Activated T-helper 1 cell treated with anti-CD3 and anti-CD28 coated beads, Interleukin-12 subunit alpha, Interleukin-12 subunit beta, Interleukin-2, Interleukin-4 antibody, amounts not matched to agents 30 ng/mL and 10 ng/mL and 1 ng/mL, durations not matched to agents 14 hours and 24 hours and 36 hours (primary cell): ENCODE measurements at places on chromosomes 1 and 21.

DNA sequence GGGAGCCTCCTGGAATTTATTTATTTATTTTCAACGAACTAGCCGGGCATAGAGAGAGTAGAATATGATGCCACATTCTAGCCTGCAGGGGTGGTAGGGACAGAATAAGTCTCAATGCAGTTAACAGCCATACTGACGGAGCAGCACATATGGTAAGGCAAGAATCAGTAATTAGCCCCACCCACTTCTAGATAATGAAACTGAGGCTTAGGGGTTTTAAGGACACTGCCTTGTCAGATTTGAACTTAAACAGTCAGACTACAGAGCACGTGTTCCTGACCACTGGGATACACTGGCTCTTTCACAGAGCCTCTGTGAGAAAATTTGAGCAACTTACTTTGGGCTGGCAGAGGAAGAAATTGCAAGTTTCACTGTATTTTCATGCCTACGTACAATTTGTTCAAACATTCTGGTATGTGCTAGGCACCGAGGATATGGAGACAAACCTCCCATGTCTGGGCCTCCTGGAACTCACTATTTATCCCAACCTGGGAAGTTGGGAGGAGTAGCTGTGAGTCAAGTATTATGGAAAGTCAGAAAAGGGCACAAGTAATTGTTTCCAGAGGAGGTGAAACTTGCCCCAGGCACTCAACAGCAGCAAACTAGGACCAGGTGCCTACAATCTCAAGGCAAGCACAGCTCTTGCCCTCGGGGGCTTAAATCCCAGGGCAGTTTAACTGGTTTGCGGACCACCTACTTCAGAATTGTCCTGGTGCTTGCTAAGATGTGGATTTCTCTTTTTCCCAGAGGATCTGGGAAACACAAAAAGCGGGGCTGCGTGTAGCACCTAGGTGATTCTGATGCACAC is 1.6 kb upstream of the CLIC4 start:
- H3K4me3 ChIP-seq, result peak overlapping the region; percentile 62
- peaks cover 5% of the 10 kb centered on the region for H3K36me3 ChIP-seq
- no peak for DNase-seq

- no peak overlapping the region for H3K4me3 ChIP-seq
- no peaks in the 10 kb centered on the region for H3K27me3 ChIP-seq
- peaks cover 11% of the 10 kb centered on the region for H3K4me1 ChIP-seq
- DNase-seq, result no peak
- peak overlapping the region; percentile 13 for H3K27ac ChIP-seq
Measured at GRCh38 chr1:156540955-156541354, 31.4 kb downstream of the IQGAP3 start.

- H3K36me3 ChIP-seq, result peaks cover 26% of the 10 kb centered on the region
- peaks cover 69% of the 10 kb centered on the region for H3K4me1 ChIP-seq
- H3K4me3 ChIP-seq, result no peak overlapping the region
Measured at GRCh38 chr1:233277637-233278606, 17.6 kb downstream of the PCNX2 start.

DNA sequence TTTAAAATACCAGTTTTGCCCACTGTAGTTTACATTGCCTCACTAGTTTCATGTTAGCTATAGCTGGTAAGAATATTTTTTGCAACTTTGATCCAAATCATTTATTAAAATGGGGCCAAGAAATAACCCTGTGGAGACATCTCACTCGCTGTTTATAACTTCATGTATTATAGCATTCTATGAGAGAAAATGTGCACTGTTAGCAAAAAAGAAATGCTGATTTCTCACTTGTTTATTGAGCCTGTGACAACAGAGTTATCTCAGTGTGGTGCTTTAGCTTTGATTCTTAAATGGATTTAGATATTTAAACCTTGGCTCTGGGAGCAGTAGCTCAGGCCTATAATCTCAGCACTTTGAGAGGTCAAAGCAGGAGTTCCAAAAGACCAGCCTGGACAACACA is 127.9 kb downstream of the PIK3R3 start:
- no peak overlapping the region for H3K4me3 ChIP-seq
- H3K36me3 ChIP-seq, result peaks cover 13% of the 10 kb centered on the region
- no peak for DNase-seq
- no peaks in the 10 kb centered on the region for H3K4me1 ChIP-seq

- H3K27ac ChIP-seq, result no peak overlapping the region
- no peaks in the 10 kb centered on the region for H3K27me3 ChIP-seq
- DNase-seq, result no peak
- no peaks in the 10 kb centered on the region for H3K4me1 ChIP-seq
- no peaks in the 10 kb centered on the region for H3K36me3 ChIP-seq
- no peak overlapping the region for H3K4me3 ChIP-seq
Measured at GRCh38 chr1:78570539-78570938, 49.7 kb upstream of the IFI44L start.

DNA sequence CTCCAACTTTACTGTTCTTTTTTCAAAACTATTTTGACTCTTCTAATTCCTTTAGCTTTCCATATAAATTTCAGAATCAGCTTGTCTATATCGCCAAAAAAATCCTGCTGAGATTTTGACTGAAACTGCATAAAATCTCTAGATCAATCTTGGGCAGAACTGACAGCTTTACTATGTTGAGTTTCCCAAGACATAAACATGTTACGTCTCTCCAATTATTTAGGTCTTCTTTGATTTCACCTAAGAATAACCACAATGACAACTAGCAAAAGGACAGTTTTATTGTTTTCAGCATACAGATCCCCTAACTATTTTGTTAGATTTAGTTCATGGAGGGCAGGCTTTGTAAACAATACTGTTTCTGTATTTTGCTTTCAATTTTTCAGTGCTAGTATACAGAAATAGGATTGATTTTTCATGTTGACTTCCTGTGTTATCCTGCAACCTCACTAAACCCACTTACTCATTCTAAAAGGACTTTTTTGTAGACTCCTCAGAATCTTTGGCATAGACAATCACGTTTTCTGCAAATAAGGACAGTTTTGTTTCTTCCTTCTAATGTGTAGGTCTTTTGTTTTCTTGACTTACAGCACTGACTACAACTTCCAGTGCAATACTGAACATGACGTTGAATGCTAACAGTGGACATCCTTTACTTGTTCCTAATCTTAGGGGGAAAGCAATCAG is 63.4 kb downstream of the NPHP4 start:
- no peak overlapping the region for H3K4me3 ChIP-seq
- peaks cover 9% of the 10 kb centered on the region for H3K4me1 ChIP-seq
- peaks cover 4% of the 10 kb centered on the region for H3K36me3 ChIP-seq
- no peak overlapping the region for H3K27ac ChIP-seq

DNA sequence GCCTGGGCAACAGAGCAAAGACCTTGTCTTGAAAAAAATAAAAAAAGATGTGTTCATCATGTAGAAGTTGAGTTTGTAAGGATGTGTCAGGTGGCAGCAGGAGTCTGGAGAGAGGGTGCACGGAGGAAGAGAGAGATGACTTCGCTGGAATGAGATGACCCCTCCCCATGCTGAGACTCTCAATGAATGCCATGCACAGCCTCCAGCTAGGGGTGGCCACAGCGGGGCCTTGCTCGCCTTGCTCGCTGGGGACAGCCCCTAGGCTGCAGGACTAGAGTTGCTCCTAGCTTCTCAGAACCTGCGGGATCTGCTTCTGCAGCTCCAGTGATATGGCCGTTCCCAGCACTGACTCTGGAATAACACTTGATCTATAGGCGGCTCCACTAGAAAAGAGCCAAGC is 6.6 kb upstream of the C2CD2 start:
- H3K4me3 ChIP-seq, result no peak overlapping the region
- H3K4me1 ChIP-seq, result no peaks in the 10 kb centered on the region
- no peaks in the 10 kb centered on the region for H3K36me3 ChIP-seq
- DNase-seq, result no peak
- H3K27me3 ChIP-seq, result peaks cover 17% of the 10 kb centered on the region

GRCh38 chr1:12346483-12347151 is 116.8 kb downstream of the VPS13D start:
- no peaks in the 10 kb centered on the region for H3K27me3 ChIP-seq
- no peak for DNase-seq

- peaks cover 57% of the 10 kb centered on the region for H3K36me3 ChIP-seq
- no peak for DNase-seq
- H3K27me3 ChIP-seq, result no peaks in the 10 kb centered on the region
- H3K27ac ChIP-seq, result peak overlapping the region; percentile 20
- H3K4me1 ChIP-seq, result peaks cover 81% of the 10 kb centered on the region
Measured at GRCh38 chr1:223721658-223722607, 9.6 kb downstream of the CAPN2 start.

DNA sequence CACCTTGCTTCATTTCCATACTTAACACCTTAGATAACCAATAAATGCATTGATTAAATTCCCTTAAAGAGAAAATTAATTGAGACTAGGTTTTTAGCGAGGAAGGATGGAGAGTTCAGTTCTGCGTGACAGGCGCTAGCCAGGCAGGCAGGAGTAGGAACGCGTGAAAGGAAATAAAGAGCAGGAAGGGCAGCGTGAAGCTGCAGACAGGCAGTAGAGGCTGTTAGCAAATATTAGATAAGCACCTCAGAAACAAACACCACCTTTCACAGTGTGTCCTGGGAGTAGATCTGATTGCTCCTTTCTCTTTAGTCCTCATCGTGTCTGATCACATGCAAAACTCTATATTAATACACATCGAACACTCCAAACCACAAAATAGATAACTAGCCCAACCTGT is 282.7 kb upstream of the ADGRL2 start:
- no peaks in the 10 kb centered on the region for H3K36me3 ChIP-seq
- no peak for DNase-seq
- no peak overlapping the region for H3K4me3 ChIP-seq

DNA sequence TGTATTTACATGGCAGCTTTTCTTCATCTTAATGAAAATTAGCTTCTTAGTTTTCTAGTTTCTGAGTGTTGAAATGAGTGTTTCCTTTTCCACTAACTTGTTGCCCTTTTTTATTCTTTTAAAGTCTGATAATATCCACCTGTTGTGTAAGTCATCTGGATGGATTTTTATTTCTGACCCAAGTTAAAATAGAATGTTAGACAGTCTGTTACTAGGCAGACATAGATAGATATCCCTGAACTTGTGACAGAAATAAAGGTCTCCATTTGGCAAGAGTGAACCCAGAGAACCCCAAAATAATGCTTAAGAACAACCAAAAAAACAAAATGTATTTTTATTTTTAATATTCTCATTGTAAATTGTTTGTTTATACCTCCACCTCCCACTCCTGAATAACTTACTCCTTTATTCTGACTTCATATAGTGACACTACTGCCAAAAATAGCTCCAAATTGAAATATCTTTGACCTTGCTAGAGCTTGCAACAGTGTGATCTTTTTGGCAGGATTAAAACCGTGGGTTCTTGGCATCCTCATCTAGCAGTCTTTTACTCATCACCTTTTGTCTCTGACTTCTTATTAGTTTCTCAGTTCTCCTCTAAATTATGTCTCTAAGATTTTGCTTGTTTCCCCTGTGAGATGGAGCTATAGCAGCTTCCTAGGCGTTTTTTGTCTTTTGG is 26.9 kb upstream of the SH3D21 start:
- peaks cover 15% of the 10 kb centered on the region for H3K36me3 ChIP-seq
- peaks cover 42% of the 10 kb centered on the region for H3K4me1 ChIP-seq
- DNase-seq, result no peak
- H3K27ac ChIP-seq, result peak overlapping the region; percentile 43

DNA sequence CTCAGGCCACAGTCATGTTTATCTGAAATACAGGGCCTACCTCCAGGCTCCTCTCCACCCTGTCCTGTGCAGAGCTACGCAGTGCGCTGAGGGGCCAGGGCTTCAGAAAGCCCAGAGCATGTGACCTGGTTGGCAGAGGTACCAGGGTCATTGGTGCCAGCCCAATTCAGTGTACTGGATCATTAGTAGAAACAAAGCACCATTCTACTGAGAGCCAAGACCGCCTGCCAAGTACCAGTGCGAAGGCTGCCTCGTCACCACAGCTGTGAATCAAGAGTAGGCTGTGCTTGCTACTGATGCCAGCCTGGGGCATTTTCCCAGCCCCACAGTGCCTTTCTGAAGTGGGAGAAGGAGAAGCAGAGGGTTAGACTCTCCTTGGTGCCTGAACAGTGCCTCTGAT is 59.8 kb downstream of the CAPN9 start:
- no peak overlapping the region for H3K4me3 ChIP-seq
- H3K27ac ChIP-seq, result no peak overlapping the region
- H3K4me1 ChIP-seq, result no peaks in the 10 kb centered on the region

DNA sequence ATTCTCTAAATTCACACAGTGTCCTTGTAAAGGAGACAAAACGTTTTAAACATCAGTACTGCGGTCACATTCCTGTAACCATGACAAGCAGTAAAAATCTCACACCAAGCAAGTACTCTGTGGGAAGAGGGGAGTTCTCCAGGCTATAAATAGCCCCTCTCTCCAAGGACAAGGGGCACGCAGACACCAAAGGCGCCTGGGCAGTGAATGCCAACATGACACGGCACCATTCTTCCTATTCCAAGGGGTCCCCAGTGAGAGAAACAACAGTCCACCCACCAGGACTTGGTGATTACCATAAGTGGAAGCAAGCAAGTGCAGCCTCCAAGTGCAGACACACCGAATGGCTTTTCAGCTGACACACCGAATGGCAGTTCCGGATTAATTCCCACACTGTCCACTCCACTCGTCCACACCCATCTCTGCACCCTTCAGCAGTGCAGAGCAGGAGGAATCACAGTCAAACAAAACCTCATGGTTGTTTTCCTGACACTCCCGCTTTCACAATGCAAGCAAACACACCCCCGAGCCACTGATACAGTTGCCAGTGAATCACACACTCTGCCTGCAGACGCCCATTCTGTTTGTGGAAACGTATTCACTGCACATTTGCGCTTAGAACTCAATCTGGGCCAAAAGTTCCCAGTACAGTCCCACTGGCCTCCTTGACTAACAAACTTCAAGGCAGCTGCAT is 1.8 kb downstream of the PTTG1IP start:
- no peaks in the 10 kb centered on the region for H3K27me3 ChIP-seq
- peak overlapping the region; percentile 93 for H3K4me3 ChIP-seq
- peaks cover 80% of the 10 kb centered on the region for H3K4me1 ChIP-seq
- no peak for DNase-seq
- H3K27ac ChIP-seq, result peak overlapping the region; percentile 83

DNA sequence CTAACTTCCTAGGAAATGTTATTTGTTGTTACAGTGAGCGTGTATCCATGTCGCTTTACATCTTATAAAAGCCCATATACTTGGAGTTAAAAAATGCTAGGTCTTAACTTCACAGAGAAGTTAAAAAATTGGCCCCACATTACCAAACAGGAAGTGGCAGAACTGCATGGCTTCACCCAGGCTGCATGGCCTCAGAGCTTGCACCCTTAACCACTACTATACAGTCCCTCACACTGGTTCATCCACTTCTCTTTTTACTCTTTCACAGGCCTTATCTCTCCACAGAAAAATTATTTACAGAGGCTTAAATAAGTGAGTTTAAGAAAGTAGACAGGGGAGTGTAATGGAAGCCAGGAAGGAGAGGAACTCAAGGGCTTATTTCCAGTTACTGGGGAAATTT is 402.5 kb downstream of the HHAT start:
- H3K4me1 ChIP-seq, result no peaks in the 10 kb centered on the region
- H3K4me3 ChIP-seq, result no peak overlapping the region
- H3K27ac ChIP-seq, result no peak overlapping the region
- peaks cover 3% of the 10 kb centered on the region for H3K27me3 ChIP-seq
- DNase-seq, result no peak
- no peaks in the 10 kb centered on the region for H3K36me3 ChIP-seq

DNA sequence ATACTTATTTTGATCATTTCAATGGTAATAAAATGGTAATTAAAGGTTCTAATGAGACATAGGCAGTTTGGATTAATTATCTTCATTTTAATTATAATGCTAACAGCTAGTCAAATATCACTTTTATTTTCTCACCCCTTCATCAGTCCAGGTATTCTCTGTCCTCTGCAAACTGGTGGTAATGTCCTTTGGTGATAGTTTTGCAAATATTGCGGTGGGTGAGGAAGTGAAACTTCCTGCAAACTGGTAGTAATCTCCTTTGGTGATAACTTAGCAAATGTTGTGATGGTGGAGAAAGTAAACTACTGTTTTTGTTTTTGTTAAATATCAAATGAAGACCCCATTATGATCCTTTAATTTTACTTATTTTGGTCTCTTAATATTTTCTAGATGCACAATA is 209.0 kb downstream of the AMY1C start:
- H3K27ac ChIP-seq, result no peak overlapping the region
- no peaks in the 10 kb centered on the region for H3K4me1 ChIP-seq
- no peaks in the 10 kb centered on the region for H3K27me3 ChIP-seq
- no peak overlapping the region for H3K4me3 ChIP-seq
